ENCODE measurements at places on chromosomes 7 and 10.

GRCh38 chr7:167976-168791 lies 24.2 kb upstream of the FAM20C start:
- peak; percentile 23 for DNase-seq

DNA sequence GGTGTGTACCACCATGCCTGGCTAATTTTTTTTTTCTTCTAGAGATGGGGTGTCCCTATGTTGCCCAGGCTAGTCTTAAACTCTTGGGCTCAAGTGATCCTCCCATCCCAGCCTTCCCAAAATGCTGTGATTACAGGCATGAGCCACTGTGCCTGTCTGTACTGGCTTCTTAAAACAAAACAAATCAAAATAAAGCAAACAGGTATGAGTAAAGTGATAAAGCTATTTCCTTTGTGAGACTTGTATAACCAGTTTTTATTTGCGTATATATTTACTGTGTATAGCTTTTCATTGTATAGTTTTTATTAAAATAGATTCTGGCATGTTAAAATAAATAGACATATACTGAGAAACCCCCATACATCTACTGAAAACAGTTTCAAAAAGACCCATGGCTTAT lies 14.3 kb downstream of the LCOR start:
- DNase-seq, result no peak

DNA sequence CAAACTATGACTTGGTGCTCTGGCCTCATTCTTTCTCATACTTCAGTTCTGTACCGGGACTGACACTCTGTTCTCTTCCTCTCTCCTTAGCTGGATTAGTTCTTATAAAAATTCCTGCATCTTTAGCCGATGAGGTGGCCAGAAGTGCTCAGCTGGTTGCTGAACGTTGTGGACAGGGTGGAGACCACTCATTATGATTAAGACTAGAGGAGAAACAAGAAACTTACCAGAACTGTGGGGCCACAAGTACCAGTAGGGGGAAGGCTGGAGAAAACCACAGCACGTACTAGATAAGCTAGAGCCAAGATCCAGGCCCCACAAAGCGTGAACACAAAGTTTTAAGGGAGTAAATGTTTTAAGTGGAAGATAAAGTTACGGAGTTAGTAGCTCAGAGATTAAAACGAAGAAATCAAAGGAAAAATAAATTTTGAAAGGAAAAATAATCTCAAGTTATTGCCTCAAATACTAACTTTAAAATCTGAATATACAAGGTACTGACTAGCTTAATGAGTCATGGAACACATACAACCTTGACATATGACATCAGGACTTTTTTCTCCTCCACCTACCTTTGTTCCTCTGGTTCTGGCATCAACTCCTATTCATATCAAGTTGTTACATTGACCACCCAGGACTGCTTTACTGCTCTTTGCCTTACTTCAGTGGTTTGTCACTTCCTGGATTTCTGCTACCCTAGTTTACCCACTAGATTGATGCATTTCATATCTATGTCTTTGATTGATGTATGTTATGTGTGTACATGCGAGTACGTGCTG lies 469.0 kb downstream of the TFEC start:
- no peak for DNase-seq

- DNase-seq, result no peak
Observed at GRCh38 chr10:130341356-130341755, 205.2 kb downstream of the GLRX3 start.

Data from right lobe of liver (tissue), 6 donors.